Omental fat pad (tissue), 4 donors: ENCODE measurements at places on chromosomes 5 and 9.
A peak's percentile ranks its signal among the peaks of the same experiment; 100 is the strongest.

- no peak for DNase-seq
These were observed 78.9 kb downstream of the FAM170A start for GRCh38 chr5:119708076-119708790.

DNA sequence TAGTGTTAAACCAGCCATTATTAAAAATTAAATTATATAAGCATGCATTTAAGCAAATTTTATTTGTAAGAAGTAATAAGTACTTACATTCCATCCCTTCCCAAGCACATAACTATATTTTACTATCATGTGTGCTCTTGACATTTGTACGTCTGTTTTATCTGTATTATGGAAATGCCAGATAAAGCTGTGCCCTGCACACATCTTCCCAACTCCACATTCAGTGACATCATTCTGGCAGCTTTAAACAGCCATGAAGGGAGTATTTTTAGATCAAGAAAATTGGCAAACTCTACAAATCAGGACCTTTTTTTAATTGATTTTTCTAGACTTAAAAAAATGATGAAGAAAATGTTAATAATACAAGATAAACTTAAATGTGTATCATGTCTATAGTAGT, 131.1 kb downstream of the WDR41 start:
- no peak for DNase-seq

DNA sequence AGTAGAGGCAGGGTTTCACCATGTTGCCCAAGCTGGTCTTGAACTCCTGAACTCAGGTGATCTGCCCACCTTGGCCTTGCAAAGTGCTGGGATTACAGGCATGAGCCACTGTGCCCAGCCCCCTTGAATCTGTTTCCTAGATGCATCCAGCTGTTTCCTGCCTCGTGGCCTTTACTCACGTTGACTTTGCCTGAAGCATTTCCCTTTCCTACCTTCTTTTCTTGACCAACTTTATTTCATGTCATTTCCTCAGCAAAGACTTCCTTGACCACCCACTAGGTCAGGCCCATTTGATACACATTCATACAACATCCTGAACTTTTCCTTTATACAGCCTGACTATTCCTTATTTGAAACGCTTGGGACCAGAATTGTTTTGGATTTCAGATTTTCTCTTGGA, 51.0 kb downstream of the DOCK2 start:
- no peak for DNase-seq

DNA sequence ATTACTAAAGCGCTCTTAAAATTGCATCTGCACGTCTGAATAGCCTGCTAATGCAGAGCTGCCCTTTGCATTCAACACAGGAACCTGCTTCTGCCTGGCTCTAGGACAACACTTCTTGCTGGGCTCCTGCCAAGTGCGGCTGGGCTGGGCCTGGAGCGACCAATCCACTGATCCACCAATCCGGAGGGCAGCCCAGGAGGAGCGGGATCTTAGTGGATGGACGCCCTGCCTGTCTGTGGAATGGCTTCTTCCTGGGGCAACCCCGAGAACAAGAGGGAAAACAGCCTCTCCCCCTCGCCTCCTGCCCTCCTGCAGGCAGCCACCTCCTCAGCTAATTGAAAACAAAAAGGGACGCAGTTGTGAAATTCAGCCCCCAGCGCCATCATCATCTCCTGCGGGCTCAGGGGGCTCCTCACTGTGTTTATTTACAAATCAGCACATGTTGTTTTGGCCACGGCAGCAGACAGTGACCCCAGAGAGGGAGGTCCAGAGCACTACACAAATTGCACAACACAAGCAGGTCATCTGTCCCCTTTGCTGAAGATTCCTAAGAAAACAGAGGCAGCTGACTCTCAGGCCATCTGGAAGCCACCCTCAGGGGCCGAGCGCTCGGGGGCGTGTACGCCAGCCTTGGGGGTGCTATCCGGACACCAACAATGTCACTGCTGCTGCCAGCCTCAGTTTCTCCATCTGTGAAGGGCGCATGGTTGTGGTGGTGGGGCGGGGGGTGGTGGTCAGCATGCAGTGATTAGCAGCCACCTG, 57.3 kb downstream of the GADD45G start:
- DNase-seq, result peak; percentile 97

- no peak for DNase-seq
These were observed 98.7 kb downstream of the DROSHA start for GRCh38 chr5:31433229-31433628.

DNA sequence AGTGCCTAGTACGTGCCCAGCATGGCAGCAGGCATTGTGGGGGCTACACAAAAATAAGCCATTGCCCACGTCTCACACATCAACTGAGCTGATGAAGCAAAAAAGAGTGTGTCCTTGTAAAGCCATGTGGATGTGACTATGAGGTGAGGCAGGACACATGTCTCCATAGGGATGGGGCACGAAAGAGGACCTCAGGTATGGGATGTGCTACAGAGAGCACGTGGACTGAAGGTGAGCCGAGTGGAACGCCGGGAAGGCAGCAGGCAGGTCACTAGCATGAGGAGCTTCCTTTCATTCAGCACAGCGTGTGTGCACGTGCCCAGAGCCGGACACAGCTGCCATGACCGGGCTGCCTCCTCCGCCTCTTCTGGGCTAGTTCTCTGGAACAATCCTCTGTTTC, 429.8 kb downstream of the SPOCK1 start:
- DNase-seq, result no peak

- no peak for DNase-seq
These were observed 39.8 kb downstream of the CNOT8 start for GRCh38 chr5:154898210-154898609.

- DNase-seq, result no peak
These were observed 52.7 kb downstream of the ITGA1 start for GRCh38 chr5:52840277-52841050.

DNA sequence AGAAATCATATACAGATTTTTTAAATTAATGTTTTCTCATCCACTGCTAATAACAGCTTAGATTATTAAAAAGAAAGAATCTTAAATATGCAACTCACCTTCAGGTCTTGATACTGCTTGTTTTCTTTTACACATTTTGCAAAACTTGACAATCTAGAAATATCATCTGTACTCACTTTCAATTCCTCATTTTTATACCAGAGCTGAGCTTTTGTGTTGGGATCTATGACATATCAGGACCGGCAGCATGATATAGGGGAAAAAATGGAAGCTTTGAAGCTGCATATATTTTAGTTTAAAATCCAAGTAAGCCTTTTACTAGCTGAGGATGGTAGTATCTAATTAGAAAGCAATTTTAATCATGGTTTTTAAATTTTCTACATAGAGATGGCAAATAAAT, 75.7 kb upstream of the SMARCA2 start:
- DNase-seq, result no peak

DNA sequence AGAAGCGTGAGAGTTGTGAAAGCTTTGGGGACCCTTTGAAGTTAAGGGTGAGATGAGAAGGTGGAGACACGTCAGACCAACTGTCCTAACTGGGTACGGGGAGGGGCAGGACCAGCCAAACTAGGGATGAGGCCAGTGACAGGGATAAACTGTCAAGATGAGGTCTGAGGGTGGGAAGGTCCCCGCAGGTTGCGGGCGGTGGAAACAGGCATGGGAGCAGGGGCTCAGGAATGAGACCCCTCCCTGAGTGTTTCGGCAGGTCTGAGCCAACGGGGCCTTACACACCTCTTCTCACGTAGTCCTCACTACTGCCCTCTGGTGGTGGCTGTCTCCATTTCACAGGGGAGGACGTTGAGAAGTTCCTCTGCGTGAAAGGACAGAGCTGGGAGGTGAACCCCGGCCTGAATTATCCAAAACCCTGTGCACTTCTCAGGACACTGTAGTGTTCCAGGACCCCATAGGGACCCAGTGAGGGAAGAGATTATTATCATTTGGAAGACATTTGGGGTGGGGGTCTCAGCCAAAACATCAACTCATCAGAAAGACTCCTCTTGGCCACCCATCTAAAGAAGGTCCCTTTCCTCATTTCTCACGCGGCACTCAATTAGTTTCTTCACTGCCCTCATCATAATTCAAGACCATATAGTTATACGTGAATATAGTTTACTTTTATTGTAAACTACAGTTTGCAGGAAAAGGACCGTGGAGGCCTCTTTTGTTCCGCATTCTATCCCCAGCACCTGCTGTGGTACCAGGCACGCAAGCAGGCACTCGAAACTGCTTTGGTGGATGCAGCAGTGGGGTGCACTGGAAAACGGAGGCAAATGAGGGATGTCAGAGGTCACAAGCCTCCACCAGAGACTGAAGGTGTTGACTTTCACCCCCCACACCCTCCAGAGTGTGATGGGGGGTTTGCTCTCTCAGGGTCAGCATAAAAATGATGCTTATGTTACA, 21.7 kb upstream of the NANS start:
- DNase-seq, result peak; percentile 97

- no peak for DNase-seq
These were observed 920.4 kb upstream of the DMAC1 start for GRCh38 chr9:8719833-8720486.

GRCh38 chr5:55600497-55601203, 65.9 kb upstream of the PLPP1 start:
- no peak for DNase-seq

- no peak for DNase-seq
These were observed 61.4 kb downstream of the KIF24 start for GRCh38 chr9:34267660-34268059.

DNA sequence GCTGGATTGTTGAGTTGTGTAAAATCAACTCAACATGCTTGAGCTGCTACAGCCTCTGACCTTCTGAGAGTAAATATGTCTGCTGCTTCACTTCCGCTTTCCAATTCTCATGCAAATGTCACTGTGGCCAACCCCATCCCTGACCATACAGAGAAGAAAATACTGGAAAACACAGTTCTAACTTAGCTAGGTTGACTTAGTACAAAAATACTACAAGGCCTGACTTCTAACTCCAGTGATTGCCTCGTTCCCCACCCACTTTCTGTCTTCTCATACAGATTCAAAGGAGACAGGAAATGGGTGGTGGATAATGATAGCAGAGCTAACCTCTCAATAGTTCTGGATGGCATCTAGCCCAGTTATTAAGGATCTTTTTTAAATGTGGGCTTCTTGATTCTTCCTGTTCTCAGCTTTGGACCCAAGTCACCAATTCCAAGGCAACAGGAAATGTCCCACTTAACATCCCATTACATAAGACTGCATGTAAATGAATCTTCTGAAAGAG, 226.6 kb upstream of the SLC24A2 start:
- no peak for DNase-seq

DNA sequence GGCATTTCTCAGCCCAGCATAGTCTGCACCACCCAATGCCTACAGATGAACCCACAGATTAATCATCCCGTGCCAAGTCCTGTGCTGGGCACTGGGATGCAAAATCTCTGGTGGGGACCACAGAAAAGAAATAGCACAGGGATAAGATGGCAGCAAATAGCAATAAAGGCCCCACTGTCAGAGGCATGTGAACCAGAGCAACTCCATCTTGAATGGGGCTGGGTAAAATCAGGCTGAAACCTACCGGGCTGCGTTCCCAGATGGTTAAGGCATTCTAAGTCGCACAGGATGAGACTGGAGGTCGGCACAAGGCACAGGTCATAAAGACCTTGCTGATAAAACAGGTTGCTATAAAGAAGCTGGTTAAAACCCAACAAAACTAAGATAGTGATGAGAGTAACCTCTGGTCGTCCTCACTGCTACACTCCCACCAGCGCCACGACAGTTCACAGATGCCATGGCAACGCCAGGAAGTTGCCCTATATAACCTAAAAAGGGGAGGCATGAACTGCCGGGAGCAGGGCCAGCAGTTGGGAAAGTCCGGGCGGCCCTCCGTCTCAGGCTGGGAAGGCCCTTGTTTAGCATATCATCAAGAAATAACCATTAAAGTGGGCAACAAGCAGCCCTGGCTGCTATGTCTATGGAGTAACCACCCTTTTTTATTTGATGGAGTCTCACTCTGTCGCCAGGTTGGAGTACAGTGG, 65.2 kb downstream of the C9orf50 start:
- DNase-seq, result no peak

GRCh38 chr5:173763410-173763809, 124.7 kb upstream of the CPEB4 start:
- DNase-seq, result no peak

DNA sequence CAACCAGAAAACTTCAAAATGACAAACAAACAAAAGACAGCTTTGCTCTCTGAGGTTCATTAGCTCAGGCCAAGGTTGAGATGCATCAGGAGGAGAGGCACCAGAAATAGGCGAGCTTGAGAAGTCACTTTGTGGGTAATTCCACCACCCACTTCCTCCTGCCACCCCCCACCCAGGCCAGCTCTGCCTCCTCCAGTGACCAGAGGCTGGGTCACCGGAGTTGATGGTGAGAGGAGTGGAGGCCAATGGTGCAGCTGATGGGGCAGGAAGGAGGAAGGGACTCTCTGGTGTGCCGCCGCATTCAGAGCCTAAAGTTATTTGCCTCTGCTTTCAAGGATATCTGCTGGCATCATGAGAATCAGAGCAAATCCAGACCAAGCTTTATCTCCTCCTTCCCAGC, 73.8 kb upstream of the ASTN2 start:
- DNase-seq, result no peak

- no peak for DNase-seq
These were observed 601 bp downstream of the FBXO38 start for GRCh38 chr5:148384380-148384737.

DNA sequence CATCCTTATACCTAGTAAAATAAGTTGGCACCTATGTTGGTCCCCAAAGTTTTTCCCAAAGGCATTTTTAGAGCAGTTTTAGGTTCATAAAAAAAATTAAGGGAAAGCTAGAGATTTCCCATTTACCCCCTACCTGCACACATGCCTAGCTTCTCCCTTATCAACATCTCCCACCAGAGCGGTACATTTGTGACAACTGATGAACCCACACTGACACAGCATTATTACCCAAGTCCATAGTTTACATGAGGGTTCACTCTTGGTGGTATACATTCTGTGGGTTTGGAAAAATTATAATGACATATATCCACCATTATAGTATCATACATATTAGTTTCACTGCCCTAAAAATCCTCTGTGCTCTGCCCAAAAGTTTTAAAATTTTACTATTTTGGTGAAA, 12.0 kb downstream of the RAD1 start:
- DNase-seq, result no peak

- DNase-seq, result no peak
These were observed 22.1 kb upstream of the MATR3 start for GRCh38 chr5:139271201-139272027.

- DNase-seq, result no peak
These were observed 47.2 kb upstream of the RGMB start for GRCh38 chr5:98726258-98726657.

DNA sequence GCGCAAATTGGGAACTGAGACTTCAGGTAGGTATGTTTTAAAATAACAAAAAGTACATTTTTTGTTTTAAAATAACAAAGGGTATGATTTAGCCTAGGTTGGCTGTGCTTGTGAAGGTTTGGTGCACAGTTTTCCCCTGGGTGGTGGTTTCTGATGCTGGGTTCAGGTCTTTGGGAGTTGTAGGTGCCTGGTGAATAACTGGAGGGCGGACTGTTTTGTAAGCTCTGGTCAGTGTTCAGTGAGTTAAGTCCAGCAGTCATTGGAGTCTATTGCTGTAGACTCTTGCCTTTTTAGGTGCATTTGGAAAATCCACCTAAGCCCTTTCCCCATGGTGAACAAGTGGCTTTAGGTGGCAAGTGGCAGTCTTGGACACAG, 43.9 kb downstream of the RAI14 start:
- no peak for DNase-seq

GRCh38 chr5:9104571-9105339, 441.1 kb downstream of the SEMA5A start:
- no peak for DNase-seq
